Astrocyte of the hippocampus (primary cell): ENCODE measurements at places on chromosomes 4 and X.

- DNase-seq = no peak
Measured at GRCh38 chrX:74603040-74603439, 11.4 kb downstream of the RLIM start.

GRCh38 chr4:85028910-85029309 is 62.4 kb upstream of the WDFY3 start:
- DNase-seq = no peak

DNA sequence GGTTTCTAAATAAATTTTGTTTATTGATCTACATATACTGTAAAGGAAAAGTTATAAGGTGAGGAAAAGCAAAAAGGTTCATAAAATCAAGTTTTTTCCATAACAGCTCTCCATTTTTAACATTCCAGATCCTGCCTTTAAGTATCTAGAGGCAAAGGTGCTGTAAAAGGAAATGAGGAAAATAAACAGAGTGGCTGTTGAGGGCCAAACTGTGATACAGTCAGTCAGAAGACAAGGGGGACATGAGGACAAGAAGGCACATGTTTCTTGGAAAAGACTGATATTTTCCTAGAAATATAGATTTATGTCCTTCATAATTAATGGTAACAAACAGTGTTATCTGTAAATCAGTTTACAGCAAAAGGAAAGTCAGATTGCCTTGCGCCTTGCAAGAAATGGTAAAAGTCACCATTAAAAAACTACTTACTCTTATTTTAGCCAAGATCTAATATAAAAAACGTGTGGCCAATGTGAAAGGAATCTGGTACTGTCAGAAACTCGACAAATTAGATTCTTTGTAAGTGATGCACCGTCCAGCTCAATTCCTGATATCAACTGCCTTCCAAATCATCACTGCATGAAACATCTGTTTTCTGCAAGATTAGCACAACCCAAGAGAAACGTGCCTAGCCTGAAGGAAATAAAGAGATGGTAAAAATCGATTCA is 34.0 kb upstream of the VEGFD start:
- DNase-seq = no peak

GRCh38 chrX:72299891-72300630 is 5.7 kb downstream of the CITED1 start:
- DNase-seq = no peak

- no peak for DNase-seq
Measured at GRCh38 chr4:118369231-118369630, 16.4 kb upstream of the PRSS12 start.

- DNase-seq = peak; percentile 60
Measured at GRCh38 chr4:78612398-78613178, 61.0 kb downstream of the ANXA3 start.

DNA sequence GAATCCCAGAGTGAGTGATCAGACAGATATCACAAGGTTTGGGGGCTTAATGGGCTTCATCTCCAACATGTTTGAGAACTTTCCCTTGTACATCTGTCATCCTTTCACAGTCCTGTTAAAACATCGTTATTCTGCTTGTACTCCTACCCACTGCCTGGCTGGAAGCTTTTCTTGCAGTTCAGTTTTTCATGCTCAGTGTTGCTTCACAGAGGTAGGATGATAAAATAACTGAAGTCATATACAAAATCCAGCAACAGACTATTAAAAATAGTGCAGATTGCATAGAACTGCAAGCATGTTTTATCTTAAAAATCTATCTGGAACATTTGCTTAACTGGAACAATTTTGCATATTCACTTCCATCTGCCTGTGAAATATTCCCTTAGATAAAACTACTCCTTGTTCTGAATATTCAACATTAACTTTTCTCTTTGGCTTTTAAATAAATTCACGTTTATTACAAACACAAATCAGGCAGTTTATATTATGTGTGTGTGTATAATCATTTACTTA is 579.6 kb upstream of the IGFBP7 start:
- no peak for DNase-seq

DNA sequence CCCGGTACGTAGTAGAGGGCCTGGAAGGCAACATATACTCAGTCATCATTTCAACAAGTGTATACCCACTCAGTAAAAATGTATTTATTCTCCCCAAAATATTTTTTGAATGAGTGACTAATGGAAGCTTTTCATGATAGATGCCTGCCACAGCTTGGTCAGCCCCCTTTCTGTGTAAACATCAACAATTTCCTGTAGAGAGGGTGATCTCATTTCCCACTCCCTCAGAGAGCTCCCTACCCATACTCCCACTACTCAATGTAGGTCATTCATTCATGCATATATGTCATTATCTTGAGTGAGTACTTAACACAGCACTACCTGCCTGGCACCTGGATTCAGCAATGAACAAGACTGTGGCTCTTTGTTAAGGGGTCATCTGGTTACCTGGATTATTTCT is 81.9 kb downstream of the STK32B start:
- no peak for DNase-seq

- DNase-seq = no peak
Measured at GRCh38 chr4:140754918-140755773, 1.0 kb downstream of the TBC1D9 start.

GRCh38 chr4:56653461-56654237 is 27.4 kb downstream of the HOPX start:
- DNase-seq = no peak

DNA sequence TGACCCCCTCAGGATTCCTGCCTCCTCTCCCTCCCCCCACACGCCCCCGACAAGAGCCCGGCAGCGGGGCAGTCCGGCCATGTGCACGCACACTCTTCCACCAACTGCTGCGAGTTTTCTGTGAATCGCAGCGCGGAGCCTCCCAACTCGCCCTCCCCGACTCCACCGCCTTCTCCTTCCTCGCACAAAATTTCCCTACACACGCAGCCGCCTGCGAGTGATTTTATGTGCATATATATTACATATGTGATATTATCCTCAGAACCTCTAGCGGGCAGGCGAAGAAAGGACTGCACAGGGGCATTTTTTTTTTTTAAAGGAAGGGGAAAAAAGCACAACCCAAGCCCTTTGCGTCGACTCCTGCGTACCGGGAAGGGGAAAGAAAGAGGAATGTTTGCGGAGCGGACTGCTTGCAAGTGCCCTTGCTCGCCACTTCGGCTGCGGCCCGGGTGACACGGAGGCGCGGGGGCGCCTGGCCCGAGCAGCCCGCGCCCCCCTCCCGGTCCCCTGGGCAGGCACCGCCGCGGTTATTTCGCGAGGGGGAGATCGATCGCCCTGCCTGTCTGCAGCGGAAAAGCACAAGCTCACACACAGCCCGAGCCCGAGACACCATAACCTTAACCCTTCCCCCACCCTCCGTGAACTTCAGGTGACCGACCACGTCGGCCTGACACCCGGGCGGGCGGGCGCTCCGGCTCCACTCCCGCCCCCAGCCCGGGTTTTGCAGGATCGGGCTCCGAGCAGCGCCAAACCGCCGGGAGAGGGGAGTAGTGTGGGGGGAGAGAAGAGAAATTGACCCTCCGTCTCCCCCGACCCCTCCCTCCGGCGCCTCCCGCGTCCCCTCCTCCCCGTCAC is 2.3 kb downstream of the ZNF827 start:
- DNase-seq = peak; percentile 90

DNA sequence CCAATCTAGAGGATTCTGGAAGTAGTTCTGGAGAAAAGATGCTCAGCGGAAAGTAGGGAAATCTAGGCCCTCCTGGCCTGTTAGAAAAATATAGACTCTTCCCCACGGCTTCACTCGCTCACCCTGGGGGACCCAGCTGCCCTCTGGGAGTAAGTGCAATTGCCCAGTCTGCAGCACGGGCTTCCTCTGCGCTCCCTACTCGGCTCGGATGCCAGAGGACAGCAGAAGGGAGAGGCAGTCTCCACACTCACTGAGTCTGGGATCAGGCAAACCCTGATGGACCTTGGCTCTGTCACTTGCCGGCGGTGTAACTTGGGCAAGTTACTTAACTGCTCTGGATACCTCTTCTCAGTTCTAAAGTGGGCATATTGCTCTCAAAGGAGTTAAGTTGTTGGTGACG is 2.1 kb downstream of the SHISA3 start:
- DNase-seq = no peak

DNA sequence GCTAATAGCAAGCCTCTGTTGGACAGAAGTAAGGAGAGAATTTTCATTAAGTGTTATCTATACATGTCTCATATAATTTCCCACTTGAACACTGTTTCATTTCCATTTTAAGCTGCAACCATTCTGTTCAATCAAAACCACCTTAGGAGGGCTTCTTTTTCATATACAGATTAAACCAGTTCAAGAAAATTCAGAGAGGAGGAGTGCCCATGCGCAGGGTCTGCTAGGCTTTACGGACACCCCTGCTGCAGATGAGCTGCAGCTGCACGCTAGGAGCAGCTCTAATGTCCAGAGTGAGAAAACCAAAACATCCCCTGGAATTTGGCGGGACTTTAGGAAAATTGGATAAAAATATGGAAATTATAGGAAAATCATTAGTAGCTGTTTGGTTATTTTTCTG is 541.0 kb downstream of the SPRY1 start:
- DNase-seq = no peak

DNA sequence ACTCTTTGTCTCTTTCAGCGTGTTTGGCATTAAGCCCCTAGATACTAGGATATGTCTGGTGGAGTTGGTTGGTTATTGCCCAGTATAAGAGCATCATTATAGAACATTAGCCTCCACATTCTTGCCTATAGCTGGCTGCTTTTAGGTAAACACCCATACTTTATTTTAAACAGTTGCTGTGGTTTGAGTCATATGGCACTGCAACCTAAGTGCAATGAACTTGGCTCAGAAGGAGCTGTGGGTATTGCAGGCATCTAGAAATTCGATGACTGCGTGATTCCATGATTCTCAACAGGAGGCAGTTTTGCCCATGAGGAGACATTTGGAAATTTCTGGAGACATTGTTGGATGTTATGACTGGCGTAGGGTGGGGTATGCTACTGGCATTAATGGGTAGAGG is 49.5 kb downstream of the DCLK2 start:
- DNase-seq = no peak

DNA sequence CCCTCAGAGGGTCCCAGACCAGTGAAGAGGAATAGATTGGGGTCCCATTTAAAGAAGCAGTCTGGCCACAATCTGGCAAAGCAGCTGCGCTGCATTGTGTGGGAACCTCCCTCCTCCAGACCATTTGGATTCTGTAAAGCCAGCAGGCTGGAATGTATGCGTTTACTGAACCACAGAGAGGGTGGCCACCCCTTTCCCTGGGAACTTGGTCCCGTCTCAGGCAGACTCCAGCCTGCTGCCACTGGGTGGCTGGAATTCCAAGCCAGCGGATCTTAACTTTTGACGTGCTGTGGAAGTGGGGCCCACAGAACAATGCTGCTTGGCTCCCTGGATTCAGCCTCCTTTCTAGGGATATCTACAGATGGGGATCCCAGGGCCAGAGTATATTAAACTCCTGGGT is 307.2 kb downstream of the DACH2 start:
- no peak for DNase-seq

DNA sequence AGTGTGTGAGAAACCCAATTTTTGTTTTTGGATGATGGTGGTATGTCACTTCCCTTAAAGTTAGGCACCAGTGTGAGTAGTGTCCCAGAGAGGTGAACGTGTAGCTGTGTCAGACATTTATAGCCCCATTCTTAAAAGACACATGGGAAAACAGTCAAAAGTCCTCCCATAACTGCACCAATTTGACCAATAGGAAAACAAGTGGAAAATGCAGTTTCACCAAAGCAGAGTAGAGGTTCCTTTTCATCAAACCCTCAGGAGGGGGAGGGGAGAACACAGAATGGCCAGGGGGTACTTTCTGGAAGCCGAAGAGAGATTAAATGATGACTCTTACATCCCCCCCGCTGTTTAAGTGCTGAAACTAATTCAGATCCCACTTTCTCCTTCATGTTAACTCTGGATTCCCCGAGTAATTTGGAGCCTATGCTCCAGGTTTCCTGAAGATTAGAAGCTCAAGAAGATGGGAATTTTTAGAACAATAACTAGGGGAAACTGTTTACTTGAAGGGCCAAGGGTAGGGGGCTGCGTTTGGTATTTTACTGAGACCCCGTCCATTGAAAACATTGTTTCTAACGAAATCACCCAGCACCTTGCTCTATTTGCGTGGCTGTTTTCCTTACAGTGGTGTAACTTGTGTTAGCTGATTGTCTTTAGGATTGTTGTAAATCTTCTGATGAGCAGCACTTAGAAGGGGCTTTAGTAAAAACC is 2.1 kb upstream of the LEF1 start:
- no peak for DNase-seq

- DNase-seq = no peak
Measured at GRCh38 chr4:30269850-30270249, 450.3 kb upstream of the PCDH7 start.

- DNase-seq = no peak
Measured at GRCh38 chr4:26985873-26986272, 125.2 kb downstream of the STIM2 start.

DNA sequence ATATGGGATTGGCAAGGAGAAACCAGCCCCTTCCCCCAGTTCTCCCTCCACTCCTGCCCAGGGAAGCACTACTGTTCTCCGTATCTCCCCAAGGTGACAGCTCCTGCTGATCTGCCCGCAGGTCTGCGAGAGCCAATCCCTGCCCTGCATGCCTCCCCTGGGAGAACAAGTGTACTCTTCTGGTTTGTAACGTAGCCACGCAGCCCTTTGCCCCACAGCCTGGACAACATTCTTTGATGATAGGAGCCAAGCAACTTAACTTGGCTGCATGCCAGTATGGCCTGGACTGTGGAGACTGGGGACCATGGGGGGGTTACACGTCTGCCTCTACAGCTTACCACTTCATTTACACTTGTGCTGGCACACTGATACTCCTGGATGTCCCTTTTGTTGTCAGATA is 2.0 kb downstream of the STBD1 start:
- DNase-seq = peak; percentile 16

- no peak for DNase-seq
Measured at GRCh38 chr4:181083757-181084361, 1159.3 kb upstream of the TENM3 start.

- no peak for DNase-seq
Measured at GRCh38 chr4:121190389-121190788, 26.3 kb upstream of the TNIP3 start.

DNA sequence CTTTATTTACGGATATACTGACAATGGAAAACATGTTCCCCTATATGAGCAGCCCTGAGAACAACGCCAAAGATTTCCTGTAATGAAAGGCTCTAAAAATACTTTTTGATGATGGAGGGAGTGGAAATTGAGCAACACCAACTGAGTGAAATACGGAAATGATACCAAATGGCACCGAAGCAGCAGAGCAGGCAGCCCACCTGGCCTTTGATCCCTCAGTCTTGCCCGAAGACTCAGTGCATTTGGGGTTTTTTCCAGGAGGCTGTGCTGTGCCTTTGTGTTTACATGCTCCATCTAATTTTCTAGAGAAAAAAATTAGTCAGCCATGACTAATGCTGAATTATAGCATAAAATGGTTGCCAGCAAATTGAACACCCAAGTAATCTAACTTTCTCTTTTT is 169.9 kb upstream of the RBPJ start:
- DNase-seq = peak; percentile 15
